Stimulated activated CD4-positive, alpha-beta T cell treated with anti-CD3 and anti-CD28 coated beads, Interleukin-15, amount 100 ng/mL, for 1 hour (primary cell): ENCODE measurements at places on chromosomes 1 and 21.

GRCh38 chr1:156410238-156410637 lies 41.2 kb downstream of the RHBG start:
- DNase-seq, result no peak

- DNase-seq, result no peak
These were observed 527.5 kb downstream of the SMYD3 start for GRCh38 chr1:245979589-245979988.

DNA sequence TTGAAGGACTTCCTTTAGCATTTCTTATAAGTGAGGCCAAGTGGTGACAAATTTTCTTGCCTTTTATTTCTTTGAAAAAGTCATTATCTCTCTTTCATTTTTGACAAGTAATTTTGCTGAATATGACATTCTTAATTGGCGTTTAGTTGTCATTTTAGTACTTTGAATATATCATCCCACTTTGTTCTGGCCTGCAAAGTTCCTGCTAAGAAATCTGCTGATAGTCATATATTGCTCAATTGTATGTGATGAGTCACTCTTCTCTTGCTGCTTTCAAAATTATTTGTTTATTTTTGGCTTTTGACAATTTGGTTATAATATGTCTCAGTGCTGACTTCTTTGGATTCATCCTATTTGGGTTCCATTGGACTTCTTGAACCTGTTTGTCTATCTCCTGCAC lies 312.6 kb downstream of the DUSP10 start:
- no peak for DNase-seq

GRCh38 chr1:226964068-226964425 lies 24.0 kb downstream of the COQ8A start:
- DNase-seq, result no peak

- no peak for DNase-seq
These were observed 17.4 kb downstream of the BMP8A start for GRCh38 chr1:39508857-39509305.

DNA sequence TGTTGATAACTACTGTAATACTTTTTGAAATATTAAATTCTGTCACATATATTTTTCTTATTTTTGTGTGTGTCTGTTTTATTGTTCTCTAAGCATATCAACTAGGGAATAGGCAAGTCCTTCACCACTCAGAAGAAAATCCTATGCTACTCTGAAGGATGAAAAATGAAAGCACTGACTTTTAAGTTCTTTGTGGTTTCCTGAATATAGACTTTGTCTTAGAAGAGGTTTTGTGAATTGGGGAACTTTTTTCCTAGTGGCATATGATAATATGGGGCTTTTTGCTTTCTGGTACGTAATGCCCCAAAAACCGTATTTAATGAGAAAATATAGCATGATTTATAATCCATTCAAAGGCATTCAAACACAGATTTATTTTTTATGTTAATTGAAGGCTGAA lies 136.0 kb downstream of the SNX7 start:
- no peak for DNase-seq

GRCh38 chr1:70017770-70018169 lies 187.6 kb downstream of the LRRC40 start:
- DNase-seq, result no peak

DNA sequence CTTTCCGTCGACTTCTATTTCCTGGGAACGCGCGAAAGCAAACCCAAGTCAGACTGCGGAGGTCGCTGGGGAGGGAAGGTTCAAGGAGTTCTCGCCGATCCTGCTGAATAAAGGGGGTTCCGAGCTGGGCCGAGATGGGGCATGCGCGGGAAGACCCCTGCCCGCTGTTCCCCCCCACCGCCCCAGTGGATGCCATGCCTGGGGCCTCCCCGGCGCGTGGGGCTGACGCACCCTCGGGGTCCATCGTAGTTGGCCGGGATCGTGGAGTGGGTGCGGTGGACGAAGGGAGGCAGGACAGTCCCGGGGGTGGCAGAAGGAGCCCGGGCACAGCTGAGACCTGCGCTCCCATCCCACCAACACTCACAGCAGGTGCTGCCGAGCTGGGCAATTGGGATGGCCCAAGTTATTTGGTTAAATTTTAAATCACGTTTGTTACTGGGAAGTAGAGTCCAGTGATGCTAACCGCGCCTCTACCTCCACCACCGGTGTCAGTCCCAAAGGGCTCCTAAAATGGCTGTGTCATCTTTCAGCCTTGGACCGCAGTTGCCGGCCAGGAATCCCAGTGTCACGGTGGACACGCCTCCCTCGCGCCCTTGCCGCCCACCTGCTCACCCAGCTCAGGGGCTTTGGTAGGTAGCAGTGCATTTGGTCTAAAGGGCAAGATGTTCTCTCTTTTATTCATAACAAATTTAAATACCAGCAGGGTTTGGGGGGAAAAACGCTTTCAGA lies 801 bp downstream of the MX1 start:
- DNase-seq, result no peak

GRCh38 chr21:31732597-31733550 lies 956 bp upstream of the SCAF4 start:
- DNase-seq, result no peak

DNA sequence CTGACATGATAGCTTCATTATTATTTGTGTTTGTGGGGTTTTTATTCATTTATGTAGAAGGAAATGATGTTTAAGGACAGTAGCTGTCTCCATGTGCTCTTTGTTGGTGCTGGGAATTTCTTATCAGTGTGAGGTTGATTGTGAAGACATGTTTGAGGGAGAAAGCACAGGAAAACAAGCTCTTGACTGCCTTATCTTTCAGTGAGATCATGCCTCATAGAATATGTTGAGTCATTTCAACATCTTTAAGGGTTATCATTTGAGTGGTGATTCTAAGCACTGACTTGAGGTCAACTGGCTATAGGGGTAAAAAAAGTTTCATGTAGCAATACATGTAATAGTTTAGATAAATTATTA lies 405.1 kb upstream of the ADAMTS5 start:
- no peak for DNase-seq

GRCh38 chr1:193036337-193037047 lies 22.7 kb downstream of the UCHL5 start:
- no peak for DNase-seq

- no peak for DNase-seq
These were observed 125.6 kb upstream of the LMO4 start for GRCh38 chr1:87202922-87203655.
